ENCODE measurements at places on chromosomes 13 and 19. TPM values are rescaled to one million over a fixed set of nuclear protein-coding genes. Genes with fewer than 3 reads are reported as not detected.

The THSD8 gene
- 10.3 TPM for total RNA-seq

The MICU2 gene
- 32.4 TPM for total RNA-seq

The VSTM2B gene
- not detected for total RNA-seq

The ANKRD24 gene
- 0.25 TPM for total RNA-seq

The CBY2 gene
- total RNA-seq = not detected

The FGF9 gene
- total RNA-seq = 0.54 TPM

The SIGLEC10 gene
- total RNA-seq = 0.53 TPM

The BST2 gene
- 120 TPM for total RNA-seq

The CFAP97D2 gene
- not detected for total RNA-seq

The RFPL4A gene
- total RNA-seq = not detected

The CDC34 gene
- 45.7 TPM for total RNA-seq

The S1PR2 gene
- 18.4 TPM for total RNA-seq

The VSTM1 gene
- total RNA-seq = not detected

The ZNF90 gene
- total RNA-seq = 3.6 TPM
